ENCODE measurements at places on chromosomes 4 and X. TPM values are rescaled to one million over a fixed set of nuclear protein-coding genes. Genes with fewer than 3 reads are reported as not detected.

MAGEB1 gene
- not detected for total RNA-seq

DNA sequence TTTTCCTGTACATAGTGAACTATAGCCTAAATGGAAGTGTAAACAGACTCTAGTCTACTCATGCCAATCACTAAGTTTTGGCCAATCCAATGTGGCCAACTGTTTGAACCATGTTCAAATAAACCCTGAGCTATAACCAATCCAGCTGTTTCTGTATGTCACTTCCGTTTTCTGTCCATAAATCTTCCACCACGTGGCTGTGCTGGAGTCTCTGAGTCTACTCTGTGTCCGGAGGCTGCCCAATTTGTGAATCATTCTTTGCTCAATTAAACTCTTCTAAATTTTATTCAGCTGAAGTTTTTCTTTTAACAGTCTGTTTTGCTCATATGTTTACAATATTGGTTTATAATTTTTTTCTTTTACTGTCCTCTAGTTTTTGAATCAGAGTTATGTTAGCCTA lies 112.3 kb upstream of the BANK1 start:
- no peak for DNase-seq

DNA sequence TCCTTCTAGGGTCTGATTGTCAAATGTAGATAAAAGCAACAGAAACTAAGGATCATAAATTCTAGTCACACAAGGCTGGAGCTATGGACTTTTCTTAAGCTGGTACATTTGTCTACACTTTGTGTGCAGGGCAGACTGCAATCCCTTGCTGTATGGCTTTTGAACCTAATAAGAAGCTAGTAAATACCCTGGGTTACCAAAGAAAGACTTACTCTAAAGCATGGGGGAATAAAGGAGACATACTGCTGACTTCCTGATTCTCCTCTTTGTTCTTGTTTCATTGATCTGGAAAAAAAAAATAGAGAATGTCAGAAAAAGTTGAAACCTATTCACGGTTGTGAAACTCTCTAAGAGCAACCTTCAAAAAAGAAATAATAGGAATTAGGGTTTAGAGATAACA lies 216.6 kb upstream of the TLL1 start:
- DNase-seq, result no peak

GRCh38 chr4:42637867-42638266 lies 19.0 kb downstream of the ATP8A1 start:
- no peak for DNase-seq

UNC5C gene
- not detected for total RNA-seq

GRCh38 chrX:98480606-98481005 lies 1596.9 kb downstream of the RPA4 start:
- no peak for DNase-seq

DNA sequence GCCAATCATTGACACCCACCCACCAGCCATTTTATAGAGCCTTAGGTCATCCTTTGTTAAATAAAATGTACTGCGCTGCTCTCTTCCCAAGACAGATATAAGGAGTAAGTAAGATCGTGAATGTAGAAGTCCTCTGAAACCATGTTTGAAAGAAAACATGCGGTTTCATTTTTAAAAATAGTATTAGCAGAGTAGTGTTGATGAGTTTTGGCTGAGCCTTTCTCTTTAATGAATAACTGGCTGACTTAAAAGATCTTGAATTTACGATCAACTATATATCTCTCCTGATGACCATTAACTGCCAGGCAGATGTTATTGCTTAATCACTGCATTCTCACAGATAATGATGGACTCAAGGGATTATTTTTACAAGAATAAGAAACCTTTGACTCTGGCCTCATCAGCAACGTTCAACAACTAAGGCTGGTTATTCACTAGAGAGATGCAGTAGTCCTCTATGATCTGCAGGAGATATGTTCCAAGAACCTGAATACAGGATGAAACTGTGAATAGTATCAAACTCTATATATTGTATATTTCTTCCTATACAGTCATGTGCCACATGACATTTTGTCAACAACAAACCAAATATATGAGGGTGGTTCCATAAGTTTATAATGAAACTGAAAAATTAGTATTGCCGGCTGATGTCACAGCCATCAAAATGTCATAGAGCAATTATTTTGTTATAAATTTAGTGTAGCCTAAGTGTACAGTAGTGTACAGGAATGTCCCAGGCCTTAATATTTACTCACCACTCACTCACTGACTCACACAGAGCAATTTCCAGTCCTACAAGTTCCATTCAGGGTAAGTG lies 80.8 kb downstream of the FAM13A start:
- no peak for DNase-seq

DNA sequence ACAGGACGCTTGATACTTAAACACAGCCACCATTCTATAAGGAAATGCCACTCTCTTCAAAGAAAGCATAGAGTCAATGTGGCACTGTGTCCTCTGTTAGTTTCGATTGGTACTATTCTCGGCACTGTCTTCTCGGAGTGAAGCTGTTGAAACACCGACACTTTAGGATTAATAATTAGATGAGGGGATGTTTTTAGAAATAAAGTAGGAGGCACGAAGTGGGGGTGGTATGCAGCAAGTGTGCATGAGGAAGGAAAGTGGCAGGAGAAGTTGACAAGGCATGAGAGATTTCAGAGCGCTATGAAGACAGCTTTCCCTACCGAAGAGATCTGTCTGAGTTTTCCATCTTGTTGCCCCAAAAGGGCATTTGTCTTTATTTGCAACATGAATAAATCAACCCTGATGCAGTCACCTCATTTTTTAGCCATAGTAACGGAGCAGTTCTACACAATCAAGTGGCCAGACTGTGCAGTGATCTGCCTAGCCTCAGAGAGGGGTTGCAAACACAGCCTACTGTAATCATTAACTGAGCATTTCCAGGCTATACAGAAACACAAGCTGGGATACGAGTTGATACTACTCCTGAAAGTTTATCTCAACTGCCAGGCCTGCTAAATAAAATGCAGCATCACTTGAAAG lies 8.3 kb downstream of the GPRIN3 start:
- no peak for DNase-seq

DNA sequence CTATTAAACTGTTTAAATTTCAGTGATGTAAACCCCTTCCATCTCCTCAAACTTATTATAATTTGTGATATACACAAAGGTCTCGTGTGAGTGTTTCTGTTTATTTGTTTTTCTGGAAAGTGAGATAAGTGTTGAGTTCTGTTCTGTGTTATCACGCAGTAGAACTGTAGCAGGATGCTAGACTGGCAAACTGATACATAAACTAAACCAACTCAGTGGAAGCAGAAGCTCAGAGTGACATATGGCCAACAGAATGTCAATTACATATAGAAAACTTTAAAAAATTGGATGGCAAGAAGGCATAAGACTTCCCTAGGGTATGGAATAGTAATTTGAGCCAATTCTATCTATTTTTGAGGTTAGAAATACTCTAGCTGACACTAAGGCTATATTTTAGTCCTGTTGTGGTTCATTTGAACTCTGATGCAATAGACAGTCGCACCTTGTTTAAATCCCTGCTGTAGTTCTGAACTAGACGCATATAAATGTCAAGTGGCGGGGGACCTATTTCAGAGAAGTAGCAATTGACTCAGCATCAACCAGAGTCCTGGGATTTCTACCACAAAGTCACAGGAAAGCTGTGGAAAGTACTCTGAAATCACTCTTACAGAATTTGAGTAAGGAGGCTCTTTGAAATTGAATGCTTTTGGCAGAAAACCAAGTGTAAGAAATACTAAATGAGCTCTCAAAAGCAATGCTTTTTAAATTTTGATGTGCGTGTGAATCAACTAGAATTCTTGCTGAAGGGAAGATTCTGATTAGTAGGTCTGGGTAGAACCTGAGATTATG lies 294.4 kb downstream of the INPP4B start:
- no peak for DNase-seq

MAGEA1 gene
- not detected for total RNA-seq

DNA sequence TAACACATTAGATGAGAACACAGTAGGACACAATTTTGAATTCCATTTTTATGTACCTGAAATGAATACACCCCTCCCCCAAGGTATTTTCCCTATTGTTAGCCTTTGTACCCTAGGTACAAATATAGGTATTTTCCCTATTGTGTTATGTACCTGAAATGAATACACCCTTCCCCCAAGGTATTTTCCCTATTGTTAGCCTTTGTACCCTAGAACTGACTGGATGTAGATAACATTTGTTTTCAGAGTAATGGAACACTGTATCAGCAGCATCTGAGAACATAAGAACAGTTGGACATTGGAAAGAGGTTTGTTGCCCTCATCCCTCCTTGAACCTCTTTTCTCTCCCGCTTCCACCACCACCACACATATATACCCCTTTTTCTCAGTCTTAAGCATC lies 37.6 kb downstream of the YIPF6 start:
- no peak for DNase-seq

TMEM154 gene
- 0.63 TPM for total RNA-seq

DNA sequence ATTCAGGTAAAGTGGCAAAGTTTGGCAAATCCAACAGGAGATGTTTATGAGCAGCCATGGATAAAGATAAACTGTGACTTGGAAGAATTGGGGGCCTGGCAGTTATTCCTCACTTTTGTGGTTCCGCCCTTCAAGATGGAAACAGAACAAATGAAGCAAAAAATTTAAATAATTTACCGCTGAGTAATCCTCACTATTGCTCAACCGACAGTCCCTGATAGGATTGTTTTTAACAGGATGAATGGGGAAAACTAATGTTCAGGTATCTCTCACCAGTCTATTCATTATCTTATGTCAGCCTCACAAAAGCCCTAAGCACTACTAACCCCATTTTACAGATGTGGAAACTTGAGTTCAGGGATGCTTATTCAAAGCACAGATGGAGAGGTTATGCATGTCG lies 90.8 kb downstream of the FNIP2 start:
- no peak for DNase-seq

GRCh38 chr4:21678711-21679110 lies 269.9 kb downstream of the KCNIP4 start:
- no peak for DNase-seq

- DNase-seq, result no peak
These were observed 10.6 kb downstream of the HMX1 start for GRCh38 chr4:8860892-8861575.

- DNase-seq, result no peak
These were observed 53.0 kb downstream of the POF1B start for GRCh38 chrX:85326234-85327059.

DNA sequence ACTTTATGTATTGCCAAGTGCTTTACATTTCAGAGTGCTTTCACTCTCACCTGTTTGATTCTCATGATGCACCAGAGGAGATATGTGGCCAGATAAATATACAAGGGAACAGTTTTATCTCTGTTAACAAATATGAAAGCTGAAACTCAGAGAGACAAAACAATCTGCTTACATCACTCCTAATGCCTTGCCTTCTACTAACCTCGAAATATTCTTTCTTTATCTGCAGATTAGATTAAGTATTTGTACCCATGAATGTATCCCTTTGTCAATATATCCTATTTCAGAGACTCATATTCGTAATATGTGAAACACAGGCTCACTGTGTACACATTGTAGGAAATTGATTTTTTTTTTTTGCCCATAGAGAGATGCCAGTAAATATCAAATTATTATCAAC lies 178.1 kb downstream of the NWD2 start:
- DNase-seq, result no peak

ETDA gene
- not detected for total RNA-seq

- no peak for DNase-seq
These were observed 35.9 kb downstream of the WDR1 start for GRCh38 chr4:10080589-10081217.

GRCh38 chrX:113747274-113747973 lies 836.5 kb upstream of the HTR2C start:
- DNase-seq, result no peak

- DNase-seq, result no peak
These were observed 163.9 kb downstream of the HS3ST1 start for GRCh38 chr4:11264841-11265240.

DNA sequence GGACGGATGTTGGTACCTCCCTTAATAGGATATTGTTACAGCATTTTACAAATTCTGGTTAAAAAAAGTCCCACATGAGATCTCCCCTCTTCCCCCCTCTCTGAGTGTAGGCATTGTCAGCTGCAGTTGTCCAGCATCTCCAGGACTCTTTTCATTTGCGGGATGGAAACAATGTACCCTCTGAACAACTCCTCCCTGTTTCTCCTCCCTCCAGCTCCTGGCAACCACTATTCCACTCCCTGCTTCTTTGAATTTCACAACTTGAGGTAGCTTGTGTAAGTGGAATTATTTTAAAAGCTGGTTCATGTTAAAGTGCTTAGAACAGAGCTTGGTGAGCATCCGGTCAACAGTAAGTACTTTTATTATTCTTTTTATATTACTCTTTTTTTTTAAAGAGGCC lies 69.8 kb downstream of the TBL1X start:
- no peak for DNase-seq

GRCh38 chr4:65014078-65014477 lies 604.8 kb upstream of the TECRL start:
- DNase-seq, result no peak

DNA sequence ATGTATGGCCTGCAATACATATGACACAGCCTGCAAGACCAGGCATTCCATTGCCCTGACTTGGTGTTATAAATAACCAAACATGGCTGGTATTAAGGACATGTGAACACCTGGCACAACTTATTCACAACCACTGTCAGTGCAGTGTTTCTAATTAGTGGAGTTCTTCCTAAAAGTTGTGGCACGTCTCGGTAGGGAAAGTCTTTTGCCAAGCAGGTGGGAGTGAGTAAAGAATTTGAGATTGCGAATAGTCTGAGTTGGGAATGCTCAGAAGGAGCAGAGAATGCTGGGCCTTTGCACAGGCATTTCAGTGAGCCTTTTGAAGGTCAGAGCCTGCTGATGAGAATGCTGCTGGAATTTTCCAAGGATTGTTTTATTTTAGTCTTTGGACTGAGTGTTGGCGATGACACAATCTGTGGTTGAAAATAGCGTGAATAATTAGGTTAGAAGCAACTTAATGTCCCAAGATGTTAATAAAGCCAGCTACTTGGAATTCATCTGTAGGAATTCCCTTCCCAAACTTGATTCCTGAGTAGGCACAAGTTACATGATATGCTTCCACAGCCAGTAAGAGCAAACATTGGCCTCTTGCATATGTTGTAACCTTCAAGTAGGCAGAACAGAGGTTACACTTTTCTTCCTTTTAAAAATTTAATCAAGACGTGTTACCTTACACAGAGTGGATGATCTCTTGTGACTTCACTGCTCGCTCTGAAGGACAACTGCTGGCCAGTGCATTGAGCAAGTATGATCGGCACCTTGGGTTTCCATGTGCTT lies 83.6 kb upstream of the PGRMC2 start:
- DNase-seq, result no peak

DNA sequence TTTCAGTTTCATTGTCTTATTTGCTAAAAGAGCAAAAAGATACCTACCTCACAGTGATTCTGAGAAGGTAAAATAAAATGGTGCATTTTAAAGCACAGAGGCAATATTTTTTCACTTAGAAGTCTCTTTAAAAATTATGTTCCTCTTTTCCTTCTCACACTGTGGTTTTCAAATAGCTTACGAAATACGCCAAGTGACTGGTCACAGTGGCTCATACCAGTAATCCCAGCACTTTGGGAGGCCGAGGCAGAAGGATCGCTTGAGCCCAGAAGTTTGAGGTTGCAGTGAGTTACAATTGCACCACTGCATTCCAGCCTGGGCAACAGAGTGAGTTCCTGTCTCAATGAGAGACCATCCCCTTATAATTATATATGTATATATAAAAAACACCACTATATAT lies 372.6 kb downstream of the FBXO8 start:
- DNase-seq, result no peak
